ENCODE measurements at places on chromosomes 6 and 20.

GRCh38 chr6:133705066-133705465 is 183.8 kb upstream of the TCF21 start:
- DNase-seq: peak; percentile 76

DNA sequence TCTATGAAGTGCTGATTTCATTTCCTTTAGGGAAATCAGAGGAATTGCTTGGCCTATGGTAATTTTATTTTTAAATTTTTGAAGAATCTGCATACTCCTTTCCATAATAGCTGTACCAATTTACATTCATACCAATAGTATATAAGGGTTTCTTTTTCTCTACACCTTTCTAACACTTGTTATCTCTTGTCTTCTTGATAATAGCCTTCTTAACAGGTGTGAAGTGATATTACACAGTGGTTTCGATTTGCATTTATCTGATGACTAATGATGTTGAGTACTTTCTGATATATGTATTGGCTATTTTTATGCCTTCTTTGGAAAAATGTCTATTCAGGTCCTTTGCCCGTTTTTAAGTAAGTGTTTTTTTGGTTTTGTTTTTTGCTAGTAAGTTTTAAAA is 40.8 kb downstream of the SMAP1 start:
- DNase-seq: no peak

GRCh38 chr6:68082086-68082485 is 553.0 kb upstream of the ADGRB3 start:
- no peak for DNase-seq

DNA sequence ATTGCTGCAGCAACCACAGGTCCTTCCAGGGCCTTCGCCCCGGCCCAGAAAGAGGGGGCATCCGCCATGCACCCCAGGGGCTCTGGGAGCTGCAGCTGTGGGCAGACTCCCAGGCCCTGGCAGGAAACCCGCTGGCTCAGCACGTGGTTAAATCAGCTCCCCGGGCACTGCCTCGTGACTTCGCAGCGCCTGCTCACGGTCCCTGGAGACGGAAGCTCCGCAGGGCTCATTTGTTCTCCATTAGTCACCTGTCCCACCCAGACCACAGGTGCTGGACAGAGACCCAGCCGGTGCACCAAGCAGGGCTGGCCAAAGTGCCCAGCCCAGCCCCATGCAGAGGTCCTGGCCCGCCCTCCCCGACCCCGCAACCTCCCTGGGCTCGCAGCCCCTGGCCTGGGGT is 14.7 kb downstream of the KCNQ2 start:
- no peak for DNase-seq

GRCh38 chr6:158158123-158158522 is 9.9 kb downstream of the SERAC1 start:
- no peak for DNase-seq

DNA sequence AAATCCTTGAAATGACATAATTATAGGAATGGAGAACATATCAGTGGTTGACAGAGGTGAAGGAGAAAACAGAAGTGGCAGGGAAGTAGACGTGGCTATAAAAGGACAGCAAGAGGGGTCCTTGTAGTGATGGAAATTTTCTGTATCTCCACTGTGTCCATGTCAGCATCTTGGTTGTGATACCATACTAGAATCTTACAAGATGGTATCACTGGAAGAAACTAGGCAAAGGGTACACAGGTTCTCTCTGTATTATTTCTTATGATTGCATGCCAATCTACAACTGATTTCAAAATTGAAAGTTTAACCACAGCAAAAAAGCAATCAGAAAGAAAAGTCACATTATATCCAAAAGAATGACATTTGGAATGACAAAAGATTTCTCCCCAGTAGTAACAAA is 16.4 kb upstream of the ZC3H12D start:
- no peak for DNase-seq

- DNase-seq: no peak
Observed at GRCh38 chr6:116840091-116840490, 11.2 kb upstream of the GPRC6A start.

DNA sequence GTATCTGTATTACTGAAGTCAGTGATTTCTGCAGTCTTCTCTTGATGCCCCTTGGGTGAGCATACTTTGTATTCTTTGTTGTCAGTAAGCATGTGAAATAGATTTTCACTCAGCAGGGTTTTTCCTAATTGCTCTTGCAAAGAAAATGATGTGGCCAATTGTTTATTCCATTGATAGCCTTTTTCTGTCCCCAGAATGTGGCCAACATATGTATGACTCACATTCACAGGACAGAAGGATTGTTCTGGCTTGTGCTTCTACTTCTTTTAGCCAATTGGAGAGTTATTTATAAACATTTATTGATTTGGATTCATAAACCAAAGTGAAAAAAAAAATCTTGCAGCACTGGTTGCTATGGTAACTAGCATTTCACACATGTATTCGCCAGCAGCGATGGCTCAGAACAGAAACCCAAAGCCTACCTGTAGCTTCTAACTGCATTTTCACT is 54.4 kb upstream of the RBM24 start:
- no peak for DNase-seq

All from hindlimb muscle (tissue), 1 donor.